BJ (cell line): ENCODE measurements at places on chromosomes 4 and X. TPM values are rescaled to one million over a fixed set of nuclear protein-coding genes. Genes with fewer than 3 reads are reported as not detected.

Gene NDST3
- not detected in 2 replicates for polyA plus RNA-seq

Gene GPR82
- not detected in 2 replicates for polyA plus RNA-seq

- DNase-seq, result no peak
Measured at GRCh38 chr4:47010912-47011446, 17.6 kb upstream of the GABRA4 start.

- DNase-seq, result no peak
Measured at GRCh38 chr4:48603366-48604003, 113.4 kb downstream of the ZAR1 start.

- no peak for DNase-seq
Measured at GRCh38 chrX:153640045-153640686, 6.8 kb upstream of the DUSP9 start.

Gene MGST2
- polyA plus RNA-seq, result 10.0 and 17.5 TPM in 2 replicates

Gene PGAM4
- 0.48 and 0.53 TPM in 2 replicates for polyA plus RNA-seq

Gene ESX1
- not detected in 2 replicates for polyA plus RNA-seq

- no peak for DNase-seq
Measured at GRCh38 chr4:140116442-140117104, 37.4 kb downstream of the MAML3 start.
